ENCODE measurements at places on chromosomes 4 and X.

DNA sequence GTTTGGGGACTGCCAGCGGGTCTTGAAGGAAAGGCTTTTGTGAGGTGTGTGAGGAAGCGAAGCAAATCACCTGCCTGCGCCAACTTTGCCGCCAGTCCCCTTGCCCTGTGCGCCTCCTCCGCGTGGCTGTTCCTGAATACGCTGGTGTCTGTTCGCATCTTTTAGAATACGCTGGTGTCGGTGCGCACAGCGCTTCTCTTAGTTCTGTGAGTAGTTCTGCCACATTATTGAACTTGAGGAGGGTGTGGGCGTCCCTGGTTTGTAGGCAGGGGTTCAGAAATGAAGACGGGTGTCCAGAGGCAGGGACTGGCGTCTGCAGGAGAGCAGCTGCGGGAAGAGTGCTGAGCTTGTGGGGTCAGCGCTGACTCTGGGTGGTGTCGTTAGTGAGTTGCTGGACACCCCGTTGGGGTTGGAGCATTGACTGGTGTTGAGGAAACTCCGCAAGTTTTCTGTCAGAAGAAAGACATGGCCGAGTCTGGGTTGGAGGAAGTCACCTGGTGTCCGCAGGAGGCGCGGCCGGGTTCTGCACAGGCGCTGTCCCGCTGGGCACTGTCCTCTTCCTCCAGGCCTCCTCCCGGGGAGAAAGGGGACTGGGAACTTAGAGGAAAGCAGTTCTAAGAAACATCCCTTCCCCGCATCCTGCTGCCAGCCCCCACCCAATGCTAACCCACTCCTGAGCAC lies 930 bp downstream of the ZNF718 start:
- DNase-seq = peak; percentile 63

DNA sequence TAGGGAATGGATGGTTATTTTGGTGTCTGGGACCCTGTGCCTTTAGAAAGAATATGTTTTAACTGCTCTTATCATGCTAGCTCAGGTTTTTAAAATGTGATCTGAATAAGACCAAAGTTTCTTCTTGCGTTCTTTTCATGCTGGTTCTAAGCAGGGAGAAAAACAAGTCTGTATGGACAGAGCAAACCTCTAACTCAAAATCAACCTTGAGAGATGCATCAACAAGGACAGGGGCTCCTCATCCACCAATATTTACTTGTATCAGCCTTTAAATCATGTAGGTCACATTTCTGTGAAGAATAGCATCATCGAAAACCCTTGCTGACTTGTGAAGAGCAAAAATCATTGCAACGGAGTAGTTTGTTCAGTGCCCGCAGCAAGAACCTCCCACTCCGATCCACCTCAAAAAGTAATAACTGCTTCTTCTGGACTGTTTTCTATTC lies 1.2 kb downstream of the ATP10D start:
- DNase-seq = no peak

GRCh38 chr4:3689006-3689405 lies 77.2 kb upstream of the ADRA2C start:
- DNase-seq = no peak

- DNase-seq = no peak
These were observed 147.3 kb downstream of the VEGFC start for GRCh38 chr4:176645246-176645960.

GRCh38 chrX:56978172-56978571 lies 17.2 kb downstream of the SPIN3 start:
- no peak for DNase-seq

DNA sequence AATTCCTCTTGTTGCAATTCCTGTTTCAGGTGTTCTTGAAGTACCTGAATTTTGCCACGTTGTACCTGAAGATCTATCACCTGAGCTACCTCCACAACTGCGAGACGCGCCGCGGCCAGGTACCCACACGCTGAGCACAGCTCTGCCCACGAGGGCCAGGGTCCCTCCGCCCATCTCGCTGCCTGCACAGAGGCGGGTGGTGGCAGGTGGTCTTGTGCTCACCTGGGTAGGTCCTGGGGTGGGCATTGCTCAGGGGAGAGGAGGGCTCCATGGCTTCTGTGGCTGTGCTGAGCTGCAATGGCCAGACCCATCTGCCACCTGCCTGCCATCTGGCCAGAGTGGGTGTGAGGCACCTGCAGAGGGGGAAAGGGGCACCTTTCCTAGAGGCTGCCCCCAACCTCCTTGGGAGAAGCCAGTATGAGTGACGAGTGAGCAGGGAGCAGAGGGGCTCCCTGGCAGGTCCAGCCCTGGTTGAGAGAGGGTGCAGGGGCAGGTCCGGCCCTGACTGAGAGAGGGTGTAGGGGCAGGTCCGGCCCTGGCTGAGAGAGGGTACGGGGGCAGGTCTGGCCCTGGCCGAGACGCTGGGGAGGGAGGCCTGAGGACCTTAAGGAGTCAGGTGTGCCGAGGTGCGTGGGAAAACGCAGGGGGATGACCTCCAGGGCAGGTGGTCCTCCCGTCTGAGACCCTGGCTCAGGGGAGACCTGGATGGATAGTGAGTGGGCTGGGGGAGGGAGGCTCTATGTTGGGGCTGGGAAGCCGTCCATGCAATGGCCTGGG lies 10.7 kb downstream of the PDE6B start:
- no peak for DNase-seq

GRCh38 chr4:153293742-153294057 lies 50.8 kb upstream of the MND1 start:
- no peak for DNase-seq

DNA sequence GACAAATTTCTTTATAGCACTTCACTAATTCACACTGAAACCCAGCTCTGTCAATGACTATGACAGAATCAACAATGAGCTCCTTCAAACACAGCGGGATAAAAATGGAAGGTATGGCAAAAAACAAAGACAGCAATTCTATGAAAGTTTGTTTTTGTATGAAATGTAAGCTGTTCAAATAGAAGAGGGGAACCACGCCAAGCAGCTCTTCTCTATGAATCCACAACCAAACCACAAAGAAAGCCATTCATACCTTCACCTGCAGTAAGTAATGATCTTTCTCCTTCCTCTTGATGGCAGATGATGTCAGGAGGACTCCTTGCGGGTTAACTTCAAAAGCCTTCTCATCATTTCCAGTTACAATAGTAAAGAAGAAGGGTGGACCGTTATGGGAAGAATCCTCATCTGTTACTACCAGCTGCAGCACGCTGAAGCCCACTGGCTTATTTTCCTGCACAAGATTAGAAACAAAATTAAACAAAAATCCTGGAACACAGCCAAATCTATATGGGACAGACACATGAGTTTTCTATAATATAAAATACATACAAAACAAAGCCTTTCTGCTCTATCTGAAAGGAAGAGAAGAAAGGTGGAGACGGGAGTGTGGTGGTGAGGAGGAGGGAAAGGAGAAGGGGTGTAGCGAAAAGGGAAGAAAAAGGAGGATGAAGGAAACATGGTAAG lies 48.9 kb upstream of the MTNR1A start:
- no peak for DNase-seq

- no peak for DNase-seq
These were observed 13.8 kb upstream of the ENOX2 start for GRCh38 chrX:130916636-130917422.

GRCh38 chr4:79651456-79651855 lies 243.4 kb upstream of the GK2 start:
- no peak for DNase-seq

GRCh38 chrX:21770631-21771321 lies 12.9 kb upstream of the SMPX start:
- no peak for DNase-seq

DNA sequence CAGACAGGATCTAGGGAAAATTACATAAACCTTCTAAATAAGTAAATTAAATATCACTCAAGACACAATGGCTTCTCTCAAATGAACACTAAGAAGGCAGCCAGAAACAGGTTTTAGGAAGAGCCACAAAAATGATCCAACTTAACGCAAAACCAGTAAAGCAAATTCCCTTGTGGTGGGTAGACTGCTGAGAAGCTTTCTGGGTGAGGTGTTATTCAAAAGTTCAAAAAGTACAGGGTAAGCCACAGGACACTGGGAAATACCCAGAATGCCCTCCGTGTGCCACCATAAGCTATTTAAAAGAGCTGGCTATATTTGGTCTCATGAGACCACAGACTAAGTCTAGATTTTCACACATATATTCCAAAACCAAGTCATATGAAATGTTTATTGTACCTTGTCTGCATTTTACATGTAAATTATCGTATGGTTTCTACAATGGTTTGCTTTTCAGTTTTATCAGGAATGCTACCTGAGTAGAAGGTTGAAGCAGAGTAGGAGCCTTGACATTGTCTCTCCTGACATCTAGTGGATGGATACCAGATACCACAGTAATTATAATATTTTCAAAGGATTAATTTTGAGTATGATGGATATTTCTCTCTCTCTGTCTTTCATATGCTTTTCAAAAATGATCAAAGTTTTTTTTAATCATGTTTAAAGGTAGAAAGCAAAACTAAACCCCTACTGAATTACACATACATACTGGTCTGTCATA lies 109.3 kb upstream of the KLHL13 start:
- DNase-seq = no peak

- DNase-seq = no peak
These were observed 126.3 kb downstream of the AASDH start for GRCh38 chr4:56261027-56261426.

GRCh38 chrX:68454476-68455150 lies 21.3 kb upstream of the OPHN1 start:
- DNase-seq = no peak

Data from COR-L47 (cell line).